ENCODE measurements at places on chromosomes 6 and 20.

DNA sequence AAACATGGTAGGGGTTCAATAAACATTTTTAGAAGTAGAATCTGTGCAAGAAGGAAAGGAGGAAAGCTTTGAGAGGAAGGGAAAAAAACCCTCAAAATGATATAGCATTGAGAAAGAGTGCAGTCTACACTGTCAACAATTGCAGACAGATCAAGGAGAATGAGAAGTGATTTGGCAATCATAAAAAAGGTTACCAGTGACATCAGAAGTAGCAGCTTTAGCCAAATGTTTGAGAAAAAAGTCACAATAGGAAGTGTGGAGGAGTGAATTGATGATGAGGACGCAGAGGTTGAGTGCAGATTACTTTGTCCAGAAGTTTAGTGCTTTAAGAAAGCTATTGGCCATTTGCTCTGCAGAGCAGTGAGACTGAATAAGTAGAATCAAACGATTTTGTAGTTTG is 155.0 kb downstream of the GJA1 start:
- DNase-seq: no peak

DNA sequence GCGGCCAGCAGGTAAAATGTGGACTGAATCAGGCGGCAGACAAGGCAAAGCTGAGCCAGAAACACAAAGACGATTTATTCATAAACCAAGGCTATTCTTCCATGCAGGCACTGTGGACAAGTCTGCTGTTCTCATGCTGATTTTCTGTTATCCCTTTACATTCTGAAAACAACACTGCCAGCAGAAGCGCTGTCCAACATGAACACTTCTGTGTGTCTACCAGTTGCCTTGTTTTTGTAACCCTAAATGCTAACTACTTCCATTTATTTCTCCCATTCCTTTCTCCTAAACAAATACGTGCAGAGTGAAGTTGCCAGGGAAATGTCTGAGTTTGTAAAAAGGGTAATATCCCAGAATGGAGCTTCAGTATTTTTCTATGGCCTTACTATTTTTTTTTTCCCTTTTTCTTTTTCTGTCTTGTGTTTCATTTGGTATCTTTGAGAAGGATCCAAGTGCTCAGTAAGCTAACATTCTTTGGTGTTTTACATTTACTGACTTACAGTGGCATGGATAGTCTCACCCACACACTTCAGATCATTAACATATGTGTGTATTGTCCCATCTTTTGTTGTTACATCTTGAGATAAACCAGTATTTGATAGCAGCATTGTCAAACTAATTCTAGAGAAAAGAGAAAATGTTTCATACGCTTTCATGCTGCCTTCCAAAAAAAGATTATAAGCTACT is 1308.9 kb upstream of the MAP3K7 start:
- DNase-seq: peak; percentile 48

DNA sequence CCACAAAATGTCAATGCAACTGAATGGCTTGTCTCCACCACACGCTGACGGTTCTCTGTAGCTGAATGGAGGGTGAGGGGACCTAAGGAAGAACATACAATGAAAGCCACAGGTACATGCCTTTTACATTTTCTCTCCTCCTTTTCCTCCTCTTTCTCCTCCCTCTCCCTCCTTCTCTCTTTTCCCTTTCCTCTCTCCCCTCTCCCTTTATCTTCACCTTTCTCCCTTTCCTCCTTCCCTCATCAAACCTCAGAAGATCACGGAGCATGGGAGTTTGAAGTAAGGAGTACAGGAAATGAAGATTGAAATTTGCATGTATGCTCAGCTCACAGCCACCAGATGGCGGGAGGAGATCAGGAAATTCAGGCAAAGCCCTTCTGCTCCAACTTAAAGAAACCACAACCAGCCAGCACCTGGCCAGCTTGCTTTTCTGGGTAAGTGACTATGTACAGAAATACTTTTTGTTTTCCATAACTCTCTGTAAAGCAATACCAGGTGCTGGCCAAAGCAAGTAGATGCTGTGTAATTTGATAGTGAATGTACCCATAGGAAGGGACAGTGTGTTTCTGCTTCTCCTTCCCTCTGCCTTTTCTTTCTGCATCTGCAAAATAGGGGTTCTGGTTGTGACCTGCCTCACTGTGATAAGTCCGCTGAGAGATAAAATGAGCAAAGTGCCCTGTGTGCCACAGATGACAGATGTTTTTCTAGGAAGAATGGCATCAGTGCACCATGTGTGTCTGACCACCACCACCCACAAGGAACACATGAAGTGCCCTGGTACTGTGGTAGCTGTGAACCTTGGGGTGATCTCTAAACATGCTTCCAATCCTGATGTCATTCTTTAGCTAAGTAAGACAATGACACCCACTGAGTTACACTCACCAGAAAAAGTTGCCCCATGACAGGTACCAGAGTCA is 18.6 kb upstream of the FOXO3 start:
- DNase-seq: peak; percentile 80

DNA sequence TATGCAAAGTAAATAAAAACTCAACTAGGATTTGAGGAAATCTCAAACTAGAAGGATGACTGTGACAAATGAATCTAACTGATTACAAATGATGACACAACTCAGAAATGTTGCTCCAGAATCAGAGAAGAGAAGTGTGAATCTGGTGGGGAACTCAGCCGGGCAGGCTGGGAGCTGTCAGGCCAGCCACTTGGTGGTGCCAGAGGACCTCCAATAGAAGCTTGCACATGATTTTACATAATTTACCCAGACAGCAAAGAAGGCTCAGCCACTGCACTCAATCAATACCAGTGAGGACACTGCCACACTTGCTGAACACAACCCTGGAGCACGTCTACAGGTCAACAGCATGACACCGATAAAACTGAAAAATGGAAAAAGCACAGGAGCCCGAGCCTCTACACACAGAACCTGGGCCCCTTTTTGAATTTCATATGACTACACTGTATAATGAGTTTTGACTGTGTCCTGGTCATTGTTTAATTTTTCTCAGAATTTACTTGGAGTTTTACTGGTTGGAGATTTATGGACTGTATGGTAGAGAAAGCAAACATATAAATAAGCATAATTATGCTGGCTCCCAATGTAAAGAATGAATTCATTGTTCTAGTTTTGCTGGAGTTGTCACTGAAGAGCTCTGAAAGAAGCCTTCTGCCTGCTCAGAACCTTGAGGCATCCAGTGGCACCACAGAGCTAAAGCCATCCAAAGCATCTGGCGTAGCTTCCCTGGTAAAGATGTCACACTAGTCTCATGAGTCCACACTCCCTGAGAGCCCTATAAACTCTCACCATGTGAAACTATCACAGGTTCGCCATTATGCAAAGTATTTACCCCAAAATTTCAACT is 296.5 kb downstream of the THBS2 start:
- peak; percentile 57 for DNase-seq

- no peak for DNase-seq
Observed at GRCh38 chr6:75568965-75569364, 32.7 kb upstream of the SENP6 start.

GRCh38 chr6:53727748-53728147 is 62.2 kb upstream of the KLHL31 start:
- DNase-seq: no peak

GRCh38 chr6:168377484-168377855 is 57.9 kb upstream of the DACT2 start:
- DNase-seq: no peak

GRCh38 chr6:159250633-159251032 is 81.4 kb downstream of the FNDC1 start:
- no peak for DNase-seq

- DNase-seq: peak; percentile 76
Observed at GRCh38 chr6:35148167-35148741, 7.1 kb upstream of the TCP11 start.

DNA sequence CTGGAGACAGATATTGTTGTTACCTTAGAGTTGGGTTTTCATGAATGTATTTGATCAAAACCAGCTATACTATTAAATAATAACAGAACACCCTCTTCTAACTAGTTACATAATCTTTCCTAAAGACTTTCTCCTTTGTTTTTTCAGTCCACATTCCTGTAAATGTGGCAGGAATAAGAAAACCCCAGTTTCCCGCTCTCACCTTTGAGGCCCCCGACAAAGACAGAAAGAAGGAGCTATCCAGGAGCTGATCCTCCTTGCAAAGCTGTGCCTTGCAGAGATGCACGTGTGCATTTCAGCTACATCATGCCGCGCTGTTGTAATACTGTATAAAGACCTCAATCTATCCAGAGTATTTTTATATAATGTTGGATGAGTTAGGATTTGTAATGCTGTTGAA is 102.7 kb downstream of the SLC22A3 start:
- DNase-seq: no peak

DNA sequence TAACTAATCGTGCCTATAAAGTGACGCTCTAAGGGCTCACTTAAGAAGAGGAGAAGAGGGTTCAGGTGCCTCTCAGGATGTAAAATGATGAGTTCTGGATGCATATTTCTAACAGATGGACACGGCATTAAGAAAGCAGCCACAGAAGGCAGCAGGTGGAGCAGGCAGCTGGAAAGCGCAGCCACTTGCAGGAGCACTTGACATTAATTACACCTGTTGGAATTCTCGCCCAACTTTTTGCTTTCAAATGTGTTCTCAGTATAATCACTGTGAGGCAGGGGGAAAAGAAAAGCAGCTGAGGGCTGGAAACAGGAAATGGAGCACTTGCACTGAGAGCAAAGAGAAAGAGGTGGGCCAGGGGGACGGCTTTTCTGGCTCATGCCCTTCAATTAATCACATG is 164.2 kb downstream of the NKAIN2 start:
- DNase-seq: no peak

GRCh38 chr6:112503091-112503596 is 156.0 kb downstream of the RFPL4B start:
- no peak for DNase-seq

DNA sequence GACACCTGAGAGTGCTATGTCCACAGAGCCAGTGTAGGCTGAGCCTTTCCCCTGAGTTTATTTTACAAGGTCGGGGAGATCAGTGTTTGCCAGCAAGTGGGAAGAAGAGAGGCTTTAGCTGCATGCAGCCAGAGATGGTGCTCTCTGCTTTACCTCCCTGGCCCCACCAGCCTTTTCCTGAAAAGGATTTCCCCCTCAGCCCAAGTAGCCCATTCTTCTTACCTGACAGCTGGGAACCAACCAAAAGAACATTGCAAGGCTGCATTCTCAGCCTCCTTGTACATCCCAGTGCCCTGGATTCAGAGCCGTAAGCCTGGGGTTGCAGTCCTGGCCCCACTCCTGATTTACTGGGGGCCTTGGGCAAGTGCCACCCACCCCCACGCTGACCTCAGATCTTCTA is 16.9 kb downstream of the SNPH start:
- DNase-seq: no peak

Measured in renal pelvis (tissue), 12 donors.